Cortex of kidney (tissue), 1 donor: ENCODE measurements at places on chromosomes 16 and 17.

- DNase-seq, result no peak
Observed at GRCh38 chr16:70711211-70712031, 25.6 kb upstream of the MTSS2 start.

DNA sequence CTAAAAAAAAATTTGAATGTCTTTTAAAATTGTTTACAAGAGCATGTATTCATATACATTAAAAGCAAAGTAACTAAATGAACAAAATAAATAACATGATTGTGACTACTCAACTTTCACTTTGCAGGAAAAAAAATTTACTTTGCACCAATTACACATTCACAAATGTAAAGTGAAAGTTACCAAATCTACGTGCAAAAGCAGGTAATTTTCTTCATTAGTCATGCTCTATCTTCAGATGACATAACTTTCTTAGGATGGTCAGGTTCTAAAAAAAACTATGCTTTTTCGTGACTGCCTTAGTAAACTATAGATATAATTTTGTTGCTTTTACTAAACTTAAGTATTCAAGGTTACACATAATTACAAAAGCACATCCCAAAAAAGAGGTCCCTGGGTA, 17.0 kb upstream of the ABCA10 start:
- DNase-seq, result no peak

DNA sequence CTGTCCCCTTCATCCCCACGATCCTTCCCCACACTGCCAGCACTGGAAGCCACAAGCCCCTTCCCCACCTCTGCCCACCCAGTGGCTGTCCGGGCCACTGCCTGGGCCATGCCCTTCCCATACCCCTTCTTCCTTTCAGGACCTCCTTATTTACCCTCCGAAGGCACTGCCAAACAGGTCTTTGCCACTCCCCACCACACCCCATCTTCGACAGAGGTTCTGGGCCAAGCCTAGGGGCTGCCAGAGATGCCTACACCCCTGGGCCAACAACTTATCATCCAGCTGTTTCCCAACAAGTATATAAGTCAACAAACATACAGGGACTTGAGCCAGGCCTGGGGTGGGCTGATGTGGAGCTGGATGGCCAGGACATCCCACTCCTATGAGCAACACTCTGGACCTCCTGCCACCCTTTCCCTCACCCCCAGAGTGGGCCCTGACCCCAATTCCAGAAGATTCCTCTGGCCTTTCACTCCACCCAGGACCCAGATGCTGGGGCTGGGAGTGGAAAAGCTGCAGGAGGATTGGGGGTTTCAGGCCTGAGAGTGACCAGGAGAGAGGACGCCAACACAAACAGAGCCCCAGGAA, 1.5 kb upstream of the PPP1R1B start:
- DNase-seq, result no peak

DNA sequence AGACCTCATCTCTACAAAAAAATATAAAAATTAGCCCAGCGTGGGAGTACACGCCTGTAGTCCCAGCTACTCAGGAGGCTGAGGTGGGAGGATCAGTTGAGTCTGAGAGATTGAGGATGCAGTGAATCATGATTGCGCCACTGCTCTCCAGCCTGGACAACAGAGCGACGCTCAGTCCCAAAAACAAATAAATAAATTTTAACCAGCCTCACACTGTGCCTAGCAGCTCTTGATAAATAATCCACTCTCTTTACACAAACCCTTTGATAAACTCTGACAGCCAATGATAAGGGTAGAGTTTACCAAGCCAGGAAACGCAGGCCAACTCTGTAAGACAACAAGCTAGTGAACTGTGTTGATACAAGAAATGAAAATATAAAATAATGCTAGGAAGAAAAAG, 32.7 kb downstream of the LITAF start:
- no peak for DNase-seq

DNA sequence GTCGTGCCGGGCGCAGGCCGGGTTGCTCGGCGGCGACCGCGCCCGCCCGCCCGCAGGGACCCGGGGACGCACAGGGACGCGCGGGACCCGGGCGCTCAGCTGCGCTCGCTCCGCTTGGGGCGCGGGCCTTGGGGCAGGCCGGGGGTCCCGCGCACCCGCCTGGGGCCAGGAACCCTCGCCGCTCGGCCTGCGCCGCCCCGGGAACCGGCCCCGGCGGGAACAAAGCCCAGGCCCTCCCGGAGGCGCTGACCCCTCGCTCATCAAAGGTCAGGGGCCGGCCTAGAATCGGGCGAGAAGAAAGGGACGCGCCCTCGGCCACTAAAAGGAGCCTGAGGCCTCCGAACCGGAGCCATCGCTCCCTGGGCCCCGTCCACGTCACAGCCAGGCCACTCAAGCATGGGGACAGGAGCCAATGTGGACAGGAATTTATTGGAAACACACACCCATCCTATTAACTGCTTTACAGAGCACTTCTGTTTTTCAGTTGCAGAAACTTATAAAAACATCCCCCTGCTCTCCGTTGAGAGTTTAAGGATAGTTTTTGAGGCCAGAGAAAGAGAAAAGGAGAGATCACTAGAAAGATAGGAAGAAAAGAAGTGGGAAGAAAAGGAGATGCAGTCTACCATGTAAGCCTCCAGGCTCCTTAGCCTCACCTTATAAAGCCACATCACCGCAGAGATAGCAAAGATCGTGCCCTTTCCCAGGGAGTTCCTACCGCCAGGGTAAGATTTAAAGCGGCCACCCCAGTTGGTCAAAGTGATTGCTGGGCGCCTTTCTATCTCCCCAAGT, 558 bp upstream of the ZFHX3 start:
- DNase-seq, result no peak

GRCh38 chr16:54489225-54490111, 202.9 kb upstream of the IRX3 start:
- no peak for DNase-seq

DNA sequence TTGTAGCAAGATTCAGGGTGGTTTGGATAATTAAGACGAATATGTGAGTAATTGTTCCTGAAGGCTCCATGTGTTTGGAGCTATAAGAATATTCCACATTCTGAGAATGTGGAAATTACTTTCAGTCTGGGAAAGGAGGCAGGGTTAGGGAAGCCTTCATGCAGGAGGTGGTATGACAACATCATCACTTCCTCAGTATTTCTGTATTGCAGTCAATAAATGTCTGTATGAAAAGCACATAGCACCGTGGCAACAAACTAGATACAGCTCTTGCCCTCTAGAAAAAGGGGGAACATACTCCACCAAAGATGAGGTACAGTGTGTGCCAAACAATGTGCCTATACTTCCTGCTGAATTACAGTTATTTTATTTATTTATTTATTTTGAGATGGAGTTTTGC, 26.1 kb upstream of the DHRS7B start:
- DNase-seq, result no peak

- no peak for DNase-seq
Observed at GRCh38 chr16:11524098-11524760, 62.5 kb downstream of the LITAF start.

DNA sequence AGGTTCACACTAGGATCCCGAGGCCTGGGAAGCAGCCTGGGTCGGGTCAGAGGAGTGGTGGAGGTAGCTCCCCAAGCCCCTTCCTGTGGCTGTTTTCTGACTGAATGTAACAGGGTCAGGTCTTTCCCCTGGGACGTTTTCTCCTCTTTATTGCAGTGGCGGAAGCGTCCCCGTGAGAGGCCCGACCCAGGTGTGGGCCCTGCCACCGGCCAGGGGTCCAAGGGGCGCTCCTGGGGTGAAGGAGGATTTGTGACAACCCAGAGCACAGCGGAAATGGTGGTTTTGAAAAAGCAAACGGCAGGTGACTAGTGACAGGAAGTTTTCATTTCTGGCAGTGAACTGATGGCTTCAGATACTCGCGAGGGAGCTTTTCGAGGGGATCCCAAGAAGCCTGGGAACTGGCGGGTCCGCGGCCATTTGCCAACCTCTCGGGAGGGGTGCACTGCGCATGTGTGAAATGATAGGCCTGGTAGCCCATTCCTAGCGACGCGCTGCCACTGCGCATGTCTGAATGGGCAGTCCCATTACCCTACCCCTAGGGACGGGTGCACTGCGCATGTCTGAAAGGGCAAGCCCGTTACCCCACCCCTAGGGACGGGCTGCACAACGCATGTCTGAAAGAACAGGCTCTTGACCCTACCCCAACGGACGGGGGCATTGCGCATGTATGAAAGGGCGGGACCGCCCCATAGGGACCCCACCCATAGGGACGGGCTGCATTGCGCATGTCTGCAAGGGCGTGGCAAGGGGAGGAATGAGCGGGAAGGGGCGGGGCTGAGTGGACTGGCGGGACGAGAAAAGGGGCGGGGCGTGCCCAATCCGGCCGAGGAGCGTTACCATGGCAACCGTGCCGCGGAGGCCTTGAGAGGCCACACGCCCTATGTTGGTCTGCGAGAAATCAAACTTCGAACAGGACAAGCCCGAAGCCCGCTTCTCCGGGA, 1747.9 kb downstream of the TP53TG3F start:
- DNase-seq, result no peak

- DNase-seq, result no peak
Observed at GRCh38 chr17:17176341-17176740, 29.8 kb downstream of the PLD6 start.
